Breast epithelium (tissue), 4 donors: ENCODE measurements at places on chromosomes 4 and X. TPM values are rescaled to one million over a fixed set of nuclear protein-coding genes. Genes with fewer than 3 reads are reported as not detected.

The CENPI gene
- total RNA-seq: 1.4 TPM

The LEF1 gene
- 2.6 TPM for total RNA-seq

The SOD3 gene
- 22.0 TPM for total RNA-seq

The PABPC5 gene
- total RNA-seq: 2.2 TPM

The PAGE5 gene
- not detected for total RNA-seq

GRCh38 chr4:156609421-156609820, 362.2 kb downstream of the PDGFC start:
- DNase-seq: no peak
- H3K4me1 ChIP-seq: peaks cover under 1% of the 10 kb centered on the region
- no peak overlapping the region for H3K27ac ChIP-seq
- H3K27me3 ChIP-seq: no peaks in the 10 kb centered on the region

GRCh38 chr4:147310312-147310711, 170.6 kb upstream of the EDNRA start:
- H3K36me3 ChIP-seq: no peaks in the 10 kb centered on the region
- H3K4me1 ChIP-seq: no peaks in the 10 kb centered on the region
- no peaks in the 10 kb centered on the region for H3K27me3 ChIP-seq
- no peak for DNase-seq

DNA sequence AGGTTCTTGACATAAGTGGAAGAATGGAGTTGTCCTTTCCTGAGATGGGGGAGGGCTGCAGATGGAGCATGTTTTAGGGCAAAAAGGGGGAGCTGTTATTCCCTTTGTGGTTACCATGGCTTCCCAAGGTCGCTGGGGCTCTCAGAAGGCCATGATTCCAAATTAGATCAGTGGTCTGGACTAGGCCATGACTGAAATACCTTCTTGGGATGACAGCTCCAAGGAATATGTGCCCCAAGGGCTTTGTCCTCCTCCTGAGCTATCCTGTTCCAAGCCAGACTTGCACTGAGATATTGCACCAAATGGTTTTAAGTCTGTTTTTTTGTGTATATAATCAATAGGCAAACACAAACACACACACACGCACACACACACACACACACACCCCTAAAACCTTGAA, 3.0 kb upstream of the RBPJ start:
- no peak overlapping the region for H3K27ac ChIP-seq
- H3K36me3 ChIP-seq: no peaks in the 10 kb centered on the region
- H3K4me3 ChIP-seq: no peak overlapping the region
- H3K27me3 ChIP-seq: no peaks in the 10 kb centered on the region

DNA sequence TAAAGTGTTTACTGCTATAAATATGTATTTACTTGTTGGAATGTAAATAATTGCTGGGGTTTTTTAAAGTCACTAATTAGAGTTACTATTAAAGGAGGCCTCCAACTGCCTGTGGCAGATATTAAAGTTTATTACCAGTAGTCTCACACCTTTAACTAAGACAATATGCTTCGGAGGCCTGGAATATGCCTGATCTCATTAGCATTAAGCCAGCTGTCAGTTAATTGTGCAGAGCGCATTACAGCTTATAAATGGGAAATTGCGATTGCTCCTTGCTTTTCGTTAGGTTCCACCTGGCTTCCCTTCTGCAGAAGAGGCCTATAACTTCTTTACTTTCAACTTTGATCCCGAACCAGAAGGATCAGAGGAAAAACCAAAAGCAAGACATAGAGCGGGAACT, 41.3 kb downstream of the CC2D2A start:
- H3K27me3 ChIP-seq: no peaks in the 10 kb centered on the region
- H3K27ac ChIP-seq: no peak overlapping the region
- no peak for DNase-seq
- no peaks in the 10 kb centered on the region for H3K4me1 ChIP-seq

GRCh38 chr4:105797225-105797624, 88.6 kb downstream of the GSTCD start:
- H3K4me1 ChIP-seq: no peaks in the 10 kb centered on the region
- no peaks in the 10 kb centered on the region for H3K27me3 ChIP-seq
- H3K27ac ChIP-seq: no peak overlapping the region
- no peaks in the 10 kb centered on the region for H3K36me3 ChIP-seq
- H3K4me3 ChIP-seq: no peak overlapping the region
- DNase-seq: no peak

DNA sequence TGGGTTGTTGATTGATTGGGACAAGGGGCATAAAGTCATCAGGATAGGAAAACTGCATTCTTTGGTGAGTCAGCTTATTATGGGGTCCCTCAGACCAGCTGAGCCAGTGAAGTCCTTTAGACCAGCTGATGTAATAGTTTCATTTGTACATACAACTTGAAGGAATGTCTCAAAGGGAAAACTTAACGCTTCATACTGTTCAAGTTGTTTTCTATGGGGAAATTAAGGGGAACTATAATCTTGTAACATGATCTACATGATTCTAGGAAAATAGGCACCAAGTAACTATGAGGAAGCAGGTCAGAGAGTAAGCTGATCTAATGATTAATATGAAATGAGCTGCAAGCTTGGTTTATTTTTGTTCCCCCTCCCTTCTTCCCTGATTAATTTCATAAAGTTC, 175.1 kb upstream of the GRID2 start:
- H3K4me3 ChIP-seq: no peak overlapping the region
- no peak for DNase-seq
- H3K27me3 ChIP-seq: no peaks in the 10 kb centered on the region
- no peaks in the 10 kb centered on the region for H3K4me1 ChIP-seq

- H3K4me3 ChIP-seq: no peak overlapping the region
- DNase-seq: no peak
- H3K27ac ChIP-seq: no peak overlapping the region
- H3K27me3 ChIP-seq: no peaks in the 10 kb centered on the region
Measured at GRCh38 chr4:180335566-180335965, 1907.6 kb upstream of the TENM3 start.

DNA sequence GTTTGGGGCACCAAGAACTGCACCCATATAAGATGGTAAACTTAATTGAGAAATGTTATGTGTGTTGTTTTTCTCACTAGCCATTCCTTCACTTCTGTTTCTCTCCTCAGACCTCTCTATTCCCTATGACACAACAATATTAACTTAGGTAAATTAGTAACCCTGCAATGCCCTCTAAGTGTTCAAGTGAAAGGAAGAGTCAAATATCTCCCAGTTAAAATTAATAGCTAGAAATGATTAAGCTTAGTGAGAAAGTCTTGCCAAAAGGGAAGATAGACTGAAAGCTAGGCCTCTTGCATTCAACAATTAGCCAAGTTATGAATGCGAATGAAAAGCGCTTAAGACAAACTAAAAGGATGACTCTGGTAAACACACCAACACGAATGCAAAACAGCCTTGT, 132.9 kb upstream of the KLF8 start:
- H3K36me3 ChIP-seq: no peaks in the 10 kb centered on the region
- no peaks in the 10 kb centered on the region for H3K4me1 ChIP-seq
- H3K27ac ChIP-seq: no peak overlapping the region
- no peak overlapping the region for H3K4me3 ChIP-seq
- no peaks in the 10 kb centered on the region for H3K27me3 ChIP-seq

DNA sequence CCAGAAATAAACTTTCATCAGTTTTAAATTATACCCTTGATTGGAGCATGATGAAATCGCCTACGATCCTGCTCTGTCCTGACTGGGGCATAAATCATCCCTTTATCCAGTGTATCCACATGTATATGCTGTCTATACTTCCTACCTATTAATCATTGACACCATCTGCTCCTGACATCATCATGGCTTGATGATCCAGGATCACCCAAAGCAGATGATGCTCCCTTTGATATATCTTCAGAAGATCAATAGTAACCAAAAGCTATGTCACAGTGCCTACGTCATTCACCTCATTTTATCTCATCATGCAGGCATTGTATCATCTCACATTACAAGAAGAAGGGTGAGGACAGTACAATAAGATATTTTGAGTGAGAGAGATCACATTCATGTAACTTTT, 137.5 kb downstream of the COMMD8 start:
- no peaks in the 10 kb centered on the region for H3K4me1 ChIP-seq
- H3K27ac ChIP-seq: no peak overlapping the region
- DNase-seq: no peak
- no peak overlapping the region for H3K4me3 ChIP-seq
- no peaks in the 10 kb centered on the region for H3K36me3 ChIP-seq

DNA sequence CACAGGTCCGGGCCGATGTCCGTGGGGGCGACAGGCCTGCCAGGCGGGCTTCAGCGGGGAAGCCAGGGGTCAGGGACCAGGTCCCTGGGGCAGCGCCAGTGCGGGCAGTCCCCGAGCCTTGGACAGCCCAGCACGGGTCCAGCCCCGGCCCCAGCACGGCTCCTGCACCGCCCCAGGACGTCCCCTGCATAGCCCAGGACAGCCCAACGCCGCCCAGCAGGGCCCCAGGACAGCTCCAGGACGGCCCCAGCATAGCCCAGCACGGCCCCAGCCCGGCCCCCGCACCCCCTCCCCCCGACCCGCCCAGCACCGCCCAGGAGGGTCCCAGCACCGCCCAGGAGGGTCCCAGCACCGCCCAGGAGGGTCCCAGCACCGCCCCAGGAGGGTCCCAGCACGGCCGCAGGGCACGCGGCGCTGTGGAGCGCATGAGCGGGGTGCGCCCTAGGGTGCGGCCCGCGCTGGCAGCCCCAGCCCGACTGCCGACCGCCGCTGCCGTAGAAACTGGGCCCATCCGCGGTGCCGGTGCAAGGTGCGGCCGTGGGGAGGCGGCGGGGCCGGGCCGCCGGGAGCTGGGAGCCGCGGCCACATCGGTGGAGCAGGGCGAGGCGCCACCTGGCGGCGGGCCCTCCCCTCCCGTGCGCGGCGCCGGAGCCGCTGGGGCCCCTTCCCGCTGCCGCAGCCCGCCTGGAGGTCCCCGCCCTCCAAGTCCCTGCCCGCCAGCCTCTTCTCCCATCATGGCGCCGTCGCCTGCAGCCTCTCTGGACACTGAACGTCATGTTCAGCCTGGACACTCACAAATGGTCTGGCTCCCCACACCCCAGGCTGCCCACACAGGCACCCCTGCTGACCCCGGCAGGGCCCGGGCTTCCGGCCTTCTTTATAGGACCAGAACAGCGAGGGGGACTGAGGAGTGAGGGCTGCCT, 106.8 kb upstream of the NKX1-1 start:
- no peaks in the 10 kb centered on the region for H3K36me3 ChIP-seq
- no peak overlapping the region for H3K27ac ChIP-seq
- H3K4me1 ChIP-seq: no peaks in the 10 kb centered on the region
- H3K4me3 ChIP-seq: peak overlapping the region; percentile 25
- H3K27me3 ChIP-seq: peaks cover 66% of the 10 kb centered on the region

GRCh38 chr4:94544811-94545210, 93.1 kb downstream of the PDLIM5 start:
- H3K36me3 ChIP-seq: no peaks in the 10 kb centered on the region
- H3K27ac ChIP-seq: peak overlapping the region; percentile 8

DNA sequence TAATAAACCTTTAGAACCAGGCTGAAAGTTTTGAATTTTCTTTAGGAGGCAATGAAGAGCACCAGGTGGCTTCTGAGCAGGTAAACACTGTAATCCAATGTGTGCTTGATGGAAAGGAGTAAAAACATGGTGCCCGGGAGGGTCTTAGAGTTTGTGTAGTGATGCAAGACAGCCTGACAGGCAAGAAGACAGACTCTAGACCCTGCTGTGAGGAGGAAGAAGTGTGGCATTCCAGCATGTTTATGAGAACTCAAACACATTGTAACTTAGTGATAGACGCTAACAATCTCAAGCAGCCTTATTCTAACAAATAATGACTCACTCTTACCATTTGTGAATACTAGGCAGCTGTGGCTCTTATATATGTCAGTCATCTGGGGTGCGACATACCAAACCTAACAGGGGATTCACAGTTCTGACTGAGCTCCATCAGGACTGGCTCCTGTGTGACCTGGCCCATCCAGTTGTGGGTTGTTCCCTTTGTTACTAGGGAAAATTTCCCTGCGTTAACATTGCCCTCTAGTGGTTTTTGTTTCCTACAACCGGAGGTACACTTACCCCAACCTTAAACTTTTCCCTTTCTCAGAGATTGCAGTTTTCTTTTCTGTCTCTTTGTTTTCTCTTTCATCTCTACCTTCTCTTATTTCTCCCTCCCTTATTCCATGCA, 53.8 kb downstream of the VSIG4 start:
- no peaks in the 10 kb centered on the region for H3K4me1 ChIP-seq
- no peak overlapping the region for H3K4me3 ChIP-seq
- H3K36me3 ChIP-seq: no peaks in the 10 kb centered on the region

DNA sequence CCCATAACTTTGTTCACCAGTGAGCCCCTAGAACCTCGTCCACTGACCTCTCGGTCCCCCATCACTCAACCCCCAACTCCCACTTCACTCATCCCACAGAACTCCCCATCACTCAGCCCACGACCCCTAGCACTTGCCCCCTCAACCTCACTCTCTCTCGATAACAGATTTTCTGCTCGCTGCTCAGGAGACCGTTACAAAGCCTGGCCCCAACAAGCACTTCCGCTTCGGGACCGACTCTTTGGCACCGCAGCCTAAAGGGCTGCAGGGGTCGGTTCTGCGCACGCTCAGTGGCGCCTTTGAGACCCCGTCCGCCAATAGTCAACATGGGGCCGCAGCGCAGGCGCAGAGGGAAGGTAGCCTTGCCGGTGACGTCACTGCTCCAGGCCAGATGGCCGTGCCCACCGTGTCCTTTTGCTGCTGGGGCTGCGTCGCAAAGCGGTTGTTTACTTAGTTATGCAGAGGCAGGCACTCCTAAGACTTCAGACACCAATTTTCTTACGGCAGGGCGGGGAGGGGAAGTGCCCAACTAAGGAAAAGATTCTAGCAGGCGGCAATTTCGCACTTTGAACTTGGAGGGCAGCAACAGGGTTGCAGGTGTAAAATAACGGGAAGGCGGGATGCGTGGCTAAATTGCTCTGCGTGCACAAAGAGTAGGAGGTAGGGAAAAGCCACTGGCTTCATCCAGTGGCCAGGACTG, at the start of gene ZNF182:
ZNF182 (minus strand) TSS at position 232 of the 700 bp plus-strand sequence. CDS start 1,380 bp downstream, outside the sequence.
- no peaks in the 10 kb centered on the region for H3K36me3 ChIP-seq
- no peaks in the 10 kb centered on the region for H3K4me1 ChIP-seq
- DNase-seq: peak; percentile 85

- no peaks in the 10 kb centered on the region for H3K36me3 ChIP-seq
- DNase-seq: no peak
- no peaks in the 10 kb centered on the region for H3K27me3 ChIP-seq
- no peak overlapping the region for H3K27ac ChIP-seq
- no peaks in the 10 kb centered on the region for H3K4me1 ChIP-seq
- H3K4me3 ChIP-seq: no peak overlapping the region
Measured at GRCh38 chr4:185708348-185708747, 103.6 kb downstream of the SORBS2 start.

DNA sequence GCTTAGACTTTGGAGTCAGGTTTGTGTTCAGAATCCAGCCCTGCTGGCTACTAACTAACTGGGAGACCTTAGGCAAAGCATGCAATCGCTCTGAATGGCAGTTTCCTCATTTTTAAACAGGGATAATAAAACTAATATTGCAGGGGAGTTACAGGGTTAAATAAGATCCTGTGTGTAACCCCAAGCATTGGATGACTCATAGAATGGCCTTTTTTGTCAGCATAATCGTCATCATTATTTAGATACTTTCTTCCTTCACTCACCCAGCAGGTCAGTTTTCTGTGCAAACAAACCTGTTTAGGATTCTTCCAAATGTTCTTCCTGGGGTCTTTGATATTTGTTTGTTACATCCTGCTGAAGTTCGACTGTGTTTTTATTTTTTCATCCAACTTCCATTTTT, 208.2 kb downstream of the EVC2 start:
- no peaks in the 10 kb centered on the region for H3K36me3 ChIP-seq
- no peak overlapping the region for H3K4me3 ChIP-seq
- no peak overlapping the region for H3K27ac ChIP-seq

- H3K27me3 ChIP-seq: peaks cover 58% of the 10 kb centered on the region
- no peak for DNase-seq
- no peaks in the 10 kb centered on the region for H3K4me1 ChIP-seq
- peak overlapping the region; percentile 79 for H3K4me3 ChIP-seq
Measured at GRCh38 chrX:133413218-133413925, 1.9 kb downstream of the GPC4 start.

- no peak overlapping the region for H3K4me3 ChIP-seq
- no peaks in the 10 kb centered on the region for H3K36me3 ChIP-seq
- no peak for DNase-seq
Measured at GRCh38 chr4:55887594-55887993, 34.1 kb downstream of the EXOC1 start.
